ENCODE measurements at places on chromosomes 6 and 20. TPM values are rescaled to one million over a fixed set of nuclear protein-coding genes. Genes with fewer than 3 reads are reported as not detected.
A peak's percentile ranks its signal among the peaks of the same experiment; 100 is the strongest.

DNA sequence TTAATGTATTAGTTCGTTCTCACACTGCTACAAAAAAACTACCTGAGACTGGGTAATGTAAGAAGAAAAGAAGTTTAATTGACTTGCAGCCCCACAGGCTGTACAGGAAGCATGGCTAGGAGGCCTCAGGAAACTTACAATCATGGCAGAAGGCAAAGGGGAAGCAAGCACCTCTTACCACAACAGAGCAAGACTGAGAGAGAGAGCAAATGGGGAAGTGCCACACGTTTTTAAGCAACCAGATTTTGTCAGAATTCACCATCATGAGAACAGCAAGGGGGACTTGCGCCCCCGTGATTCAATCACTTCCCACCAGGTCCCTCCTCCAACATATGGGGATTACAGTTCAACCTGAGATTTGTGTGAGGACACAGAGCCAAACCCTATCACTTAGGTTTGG lies 70.8 kb upstream of the SRSF6 start:
- no peak for DNase-seq

- DNase-seq = no peak
These were observed 32.5 kb downstream of the PRR18 start for GRCh38 chr6:166275714-166276166.

DNA sequence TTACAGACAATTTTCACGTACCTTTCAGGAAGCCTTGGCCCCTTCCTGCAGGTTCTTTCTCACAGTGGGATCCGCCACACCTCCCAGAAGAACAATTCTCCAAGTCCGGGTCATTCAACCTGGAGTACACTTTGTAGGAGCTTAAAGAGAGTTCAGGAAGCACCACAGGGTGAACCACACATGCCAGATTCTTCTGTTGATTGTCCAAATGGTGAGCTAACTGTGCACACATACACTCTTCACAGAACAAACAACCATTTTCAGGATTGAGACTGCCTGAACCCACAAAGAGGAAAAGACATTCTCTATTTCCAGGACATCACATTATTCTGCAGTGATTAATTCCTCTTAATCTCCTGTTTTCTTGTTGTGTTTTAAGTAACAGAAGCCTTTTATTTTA lies 51.0 kb downstream of the SCGN start:
- no peak for DNase-seq

GRCh38 chr6:165689699-165690098 lies 26.7 kb upstream of the PDE10A start:
- DNase-seq = no peak

GRCh38 chr6:36904114-36904513 lies 18.4 kb downstream of the C6orf89 start:
- DNase-seq = no peak

DNA sequence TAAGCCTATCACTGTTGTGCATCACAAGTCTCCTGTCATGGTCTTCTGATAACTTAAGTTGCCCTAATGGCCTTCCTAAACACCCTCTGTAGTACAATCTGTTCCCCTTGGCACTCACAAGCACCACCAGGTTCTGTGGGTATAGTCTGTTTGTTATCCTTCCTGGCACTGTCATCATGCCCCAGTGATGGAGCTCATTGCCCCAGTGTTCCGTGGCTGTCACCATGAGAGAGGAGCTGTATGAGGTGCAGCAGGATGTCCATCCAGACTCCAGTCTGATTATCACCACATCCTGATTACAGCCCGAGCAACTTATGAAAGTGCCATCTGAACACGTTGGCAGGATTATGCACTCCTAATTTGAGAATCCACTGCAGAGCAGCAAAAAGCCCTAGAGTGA lies 380.1 kb downstream of the FRK start:
- DNase-seq = no peak

- no peak for DNase-seq
These were observed 37.5 kb upstream of the NOX3 start for GRCh38 chr6:155493026-155493693.

GRCh38 chr20:40718982-40719729 lies 30.1 kb upstream of the MAFB start:
- DNase-seq = no peak

DNA sequence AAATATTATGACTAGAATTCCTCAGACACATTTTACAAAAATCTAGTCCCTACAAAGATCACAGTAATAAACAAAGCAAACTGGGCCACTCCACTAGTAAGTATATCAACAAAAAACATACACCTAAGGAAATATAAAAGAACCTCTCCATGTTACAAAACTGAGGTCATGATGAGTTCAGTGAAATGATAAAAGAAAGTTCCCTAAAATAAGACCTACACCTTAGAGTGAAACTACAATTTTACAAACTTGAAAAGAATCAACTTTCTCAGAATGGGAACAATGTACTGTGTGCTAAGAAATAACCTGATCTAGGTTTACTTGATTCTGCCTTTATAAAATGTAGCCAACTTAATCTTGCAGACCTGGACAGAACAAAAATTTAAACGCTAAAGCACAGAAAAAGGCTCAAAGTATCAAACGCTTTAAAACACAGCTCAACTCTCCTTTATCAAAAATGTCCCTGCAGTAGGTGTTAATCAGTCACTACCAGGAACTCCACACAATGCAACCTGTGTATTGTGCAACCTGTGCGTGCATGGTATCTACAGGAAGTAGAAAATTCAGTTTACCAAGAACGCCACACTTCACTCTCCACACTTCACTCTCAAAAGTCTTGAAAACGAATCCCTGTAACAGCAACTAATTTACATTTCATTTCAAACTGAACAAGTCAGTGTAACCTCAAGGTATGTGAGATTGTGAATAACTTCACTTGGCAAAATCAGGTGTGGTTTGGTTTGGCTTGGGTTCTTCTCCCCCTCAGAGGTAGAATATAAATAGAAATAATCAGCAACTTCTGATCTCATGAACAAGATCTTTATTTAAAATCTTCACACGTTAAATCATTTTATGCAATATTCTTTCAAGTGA lies 1.8 kb downstream of the RALGAPA2 start:
- DNase-seq = peak; percentile 45

DNA sequence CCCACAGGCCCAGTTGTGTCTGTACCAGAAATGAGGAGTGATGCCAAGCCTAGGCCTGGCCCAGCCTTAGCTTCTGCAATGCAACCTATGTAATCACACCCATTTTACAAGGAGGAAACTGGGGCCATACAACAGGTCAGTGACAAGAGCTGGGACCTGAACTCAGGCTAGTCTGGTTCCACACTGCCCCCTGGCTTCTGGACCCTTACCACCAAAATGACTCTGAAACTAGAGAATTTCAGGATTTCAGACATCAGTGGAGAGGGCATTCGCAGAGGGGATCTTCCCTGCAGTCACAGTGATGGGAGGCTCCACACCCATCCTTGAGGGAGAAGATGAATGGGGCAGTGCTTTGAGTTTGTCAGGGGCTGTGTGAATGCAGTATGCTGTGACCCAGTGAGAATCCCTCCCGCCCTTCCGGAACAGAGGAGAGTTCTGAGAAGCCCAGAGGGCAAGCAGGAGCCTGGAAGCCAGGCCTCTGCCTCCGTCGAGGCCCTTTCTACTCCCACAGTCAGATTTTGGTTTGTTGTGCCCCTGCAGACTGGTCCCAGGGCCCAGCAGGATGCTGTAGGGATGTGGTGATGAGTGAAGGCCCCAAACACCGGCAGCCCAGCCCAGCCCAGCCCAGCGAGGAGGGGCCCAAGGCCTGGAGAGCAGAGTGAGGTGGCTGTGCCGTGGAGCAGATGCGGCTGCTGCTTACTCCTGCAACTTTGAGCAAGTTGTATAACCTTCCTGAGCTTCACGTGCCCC lies 48.1 kb upstream of the MYL9 start:
- no peak for DNase-seq

- DNase-seq = no peak
These were observed 30.2 kb downstream of the ENPP1 start for GRCh38 chr6:131838051-131838450.

GRCh38 chr6:76124018-76124417 lies 51.6 kb upstream of the IMPG1 start:
- no peak for DNase-seq

DNA sequence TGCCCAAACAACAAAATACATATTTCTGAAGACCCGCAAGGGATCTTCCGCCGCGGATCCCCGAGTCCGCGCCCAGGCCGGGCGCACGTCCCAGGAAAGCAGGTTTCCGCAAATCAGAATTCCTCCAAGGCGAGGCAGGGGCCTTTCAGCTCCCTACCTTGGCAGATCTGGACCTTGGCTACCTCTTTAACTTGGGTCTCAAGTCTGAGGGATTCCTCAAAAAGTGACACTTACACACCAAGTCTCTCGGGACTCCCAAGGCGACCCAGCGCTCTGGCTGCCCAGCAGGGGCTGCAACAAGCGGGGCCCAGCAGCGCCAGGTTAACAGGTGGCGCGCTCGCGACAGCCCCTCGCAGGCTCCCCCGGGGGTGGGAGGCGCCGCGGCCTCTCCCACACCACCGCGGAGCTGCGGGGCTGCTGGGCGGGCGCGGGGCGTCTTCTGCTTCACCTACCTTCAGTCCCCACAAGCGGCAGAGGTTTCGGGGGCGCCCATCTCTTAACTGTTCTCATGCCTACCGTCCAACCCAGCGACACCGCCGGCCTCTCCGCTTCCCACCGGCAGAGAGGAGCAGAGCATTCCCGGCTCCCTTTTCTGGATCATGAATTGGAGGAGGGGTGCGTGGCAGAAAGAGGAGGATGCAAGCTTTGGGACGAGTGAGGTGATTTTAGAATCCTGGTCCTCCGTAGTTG lies 414 bp downstream of the SIM1 start:
- DNase-seq = no peak

DNA sequence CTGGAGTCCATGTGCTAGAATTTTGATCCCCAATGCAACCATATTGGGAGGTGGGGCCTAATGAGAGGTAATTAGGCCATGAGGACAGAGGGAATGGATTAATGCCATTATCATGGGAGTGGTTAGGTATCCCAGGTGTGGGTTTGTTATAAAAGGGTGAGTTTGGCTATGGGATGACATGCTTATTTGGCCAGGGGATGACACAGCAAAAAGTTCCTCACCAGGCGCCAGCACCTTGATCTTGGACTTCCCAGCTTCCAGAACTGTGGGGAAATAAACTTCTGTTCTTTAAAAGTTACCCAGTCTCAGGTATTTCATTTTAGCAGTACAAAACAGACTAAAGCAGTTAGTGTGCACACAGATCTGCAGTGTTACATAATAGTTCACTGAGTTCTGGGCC lies 84.1 kb downstream of the ADGB start:
- no peak for DNase-seq

DNA sequence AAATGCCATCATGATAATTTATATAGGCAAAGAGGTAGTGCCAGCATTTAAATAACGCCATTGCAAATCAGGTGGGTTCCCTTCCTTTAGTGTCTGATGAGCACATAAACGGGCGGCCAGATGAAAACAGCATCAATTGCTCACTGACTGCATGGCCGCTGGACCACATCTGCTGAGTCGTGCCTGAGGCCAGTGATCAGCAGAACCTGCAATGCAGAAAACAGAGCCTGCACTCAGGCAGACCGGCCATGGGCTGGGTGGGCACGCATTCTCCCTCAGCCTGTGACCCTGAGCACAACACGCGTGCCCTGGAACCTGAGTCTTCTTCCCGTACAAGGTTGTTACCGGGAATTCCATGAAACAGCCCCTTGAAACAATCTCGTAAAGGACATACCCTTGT lies 144.0 kb upstream of the THBS2 start:
- DNase-seq = no peak

DNA sequence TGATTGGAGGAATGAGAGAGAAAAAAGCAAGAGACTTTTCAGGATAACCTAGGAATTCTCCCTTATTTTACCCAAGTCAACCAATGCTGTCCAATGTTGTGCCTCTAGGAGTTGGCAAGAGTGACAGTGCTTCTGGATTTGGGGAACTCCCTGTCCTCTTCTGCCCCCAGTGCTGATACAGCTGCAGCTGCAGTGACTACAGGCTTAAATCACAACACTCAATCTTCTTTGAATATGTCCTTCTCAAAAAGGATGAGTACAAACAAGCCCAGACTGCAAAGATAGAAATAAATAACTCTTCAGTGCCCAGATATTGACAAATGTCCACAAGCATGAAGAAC lies 141.0 kb upstream of the COL21A1 start:
- DNase-seq = no peak

GRCh38 chr6:92777146-92777740 lies 642.1 kb downstream of the EPHA7 start:
- no peak for DNase-seq

GRCh38 chr6:48750861-48751260 lies 639.9 kb upstream of the PTCHD4 start:
- DNase-seq = no peak

- DNase-seq = no peak
These were observed 31.1 kb downstream of the BRPF3 start for GRCh38 chr6:36227379-36228228.

The TMEM170B gene
- 22.0 TPM for total RNA-seq

The ZBTB46 gene
- 7.1 TPM for total RNA-seq

The EYA2 gene
- 1.0 TPM for total RNA-seq

The SAMD10 gene
- total RNA-seq = 1.0 TPM

The PPP1R3G gene
- 0.49 TPM for total RNA-seq

The CEBPB gene
- total RNA-seq = 383 TPM

The PLN gene
- 49.6 TPM for total RNA-seq

The FNDC1 gene
- 0.31 TPM for total RNA-seq

The SLC22A7 gene
- total RNA-seq = 0.42 TPM
